ENCODE measurements at places on chromosomes 3 and 15. TPM values are rescaled to one million over a fixed set of nuclear protein-coding genes. Genes with fewer than 3 reads are reported as not detected.

WDR93 gene
- total RNA-seq: 0.42 TPM

TIMP4 gene
- not detected for total RNA-seq

TGM5 gene
- total RNA-seq: not detected

RTP3 gene
- total RNA-seq: not detected

DLEC1 gene
- 0.61 TPM for total RNA-seq

TRIM42 gene
- not detected for total RNA-seq

STAC gene
- total RNA-seq: not detected

DPPA2 gene
- not detected for total RNA-seq

TMEM207 gene
- not detected for total RNA-seq

SLC22A14 gene
- 0.22 TPM for total RNA-seq

Measured in HCT116 (cell line).